Activated naive CD4-positive, alpha-beta T cell treated with anti-CD3 and anti-CD28 coated beads for 36 hours (primary cell): ENCODE measurements at places on chromosomes 11 and 22. TPM values are rescaled to one million over a fixed set of nuclear protein-coding genes. Genes with fewer than 3 reads are reported as not detected.

GRCh38 chr22:23180301-23180892 is at the start of gene BCR:
Gene BCR (plus strand): TSS chr22:23180509. CDS start chr22:23180961, 452 bp downstream.
- peaks cover 55% of the 10 kb centered on the region for H3K4me1 ChIP-seq
- DNase-seq, result peak; percentile 65
- peak within 1 kb of the TSS; percentile 92 for H3K27ac ChIP-seq
- peaks cover 23% of the 10 kb centered on the region for H3K36me3 ChIP-seq

DNA sequence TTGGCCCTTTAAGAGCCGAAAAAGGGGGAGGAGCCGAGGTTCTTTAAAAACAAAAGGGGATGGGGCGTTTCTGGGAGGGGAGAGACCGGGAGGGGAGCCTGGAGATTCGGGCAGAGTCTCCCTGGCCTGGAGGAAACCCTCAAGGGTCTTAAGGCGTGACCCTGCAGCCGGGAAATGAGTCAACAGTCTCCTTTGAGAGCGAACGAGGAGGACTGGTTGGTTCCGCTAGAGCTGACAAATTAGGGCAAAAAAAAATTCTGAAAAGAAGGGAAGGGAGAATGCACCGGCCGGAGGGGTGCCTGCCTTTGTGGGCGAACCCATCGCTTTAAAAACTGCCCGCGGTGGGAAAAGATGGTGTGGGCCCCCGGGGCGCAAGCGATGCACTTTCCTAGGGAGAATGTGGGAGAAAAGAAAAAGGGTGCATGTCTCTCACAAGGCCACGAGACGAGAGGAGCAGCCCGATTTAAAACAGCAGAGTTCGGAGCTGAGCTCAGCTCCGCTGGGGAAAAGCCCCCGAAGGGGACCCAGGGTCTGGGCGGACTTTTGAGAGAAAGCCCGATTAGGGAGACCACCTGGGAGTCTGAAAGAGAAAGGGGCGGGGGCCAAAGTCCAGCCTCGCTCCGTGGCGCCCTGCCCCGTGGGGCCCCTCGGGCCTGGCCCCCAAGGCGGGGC is 874 bp downstream of the ZFTA start:
- peak overlapping the region; percentile 88 for H3K4me3 ChIP-seq
- H3K36me3 ChIP-seq, result peaks cover 2% of the 10 kb centered on the region
- H3K27me3 ChIP-seq, result peaks cover 12% of the 10 kb centered on the region
- no peak overlapping the region for H3K27ac ChIP-seq

DNA sequence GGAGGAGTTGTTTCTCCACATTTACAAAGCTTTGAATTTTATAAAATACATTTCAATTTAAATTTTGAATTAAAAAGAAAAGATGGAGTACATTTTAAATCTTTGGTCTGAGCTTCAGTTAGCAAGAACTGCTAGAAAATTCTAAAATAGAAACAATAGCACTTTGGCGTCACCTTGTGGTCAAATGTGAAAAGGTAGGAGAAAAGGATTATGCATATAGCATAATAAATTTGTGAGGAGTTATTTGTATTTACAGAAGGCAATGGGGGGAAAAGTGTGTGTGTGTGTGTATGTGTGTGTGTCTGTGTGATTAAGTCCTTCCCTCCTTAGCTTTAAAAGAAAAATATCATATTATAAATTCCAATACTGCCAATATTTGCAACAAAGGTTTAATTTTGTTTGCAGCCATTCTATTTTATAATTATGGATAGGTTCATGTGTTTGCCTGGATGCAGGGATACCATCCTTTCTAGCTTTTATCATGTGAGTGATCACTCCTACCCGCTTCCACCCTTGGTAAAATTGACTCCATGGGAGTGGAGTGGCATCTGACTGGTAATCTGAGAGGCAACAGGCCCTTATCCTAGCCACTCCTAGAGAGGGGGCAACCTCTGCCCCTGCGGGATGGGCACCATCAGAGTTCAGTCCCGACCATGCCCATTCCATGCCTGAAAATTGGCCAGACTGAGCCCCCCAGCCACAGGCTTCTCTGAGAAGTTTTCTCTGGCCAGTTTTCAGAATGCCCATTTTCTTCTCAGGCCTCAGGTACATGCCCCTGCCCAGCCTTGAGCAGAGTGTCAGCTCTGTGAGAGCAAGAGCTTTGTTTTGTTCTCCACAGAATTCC is 13.6 kb upstream of the LGR4 start:
- no peaks in the 10 kb centered on the region for H3K27me3 ChIP-seq
- no peak overlapping the region for H3K4me3 ChIP-seq
- no peaks in the 10 kb centered on the region for H3K4me1 ChIP-seq
- H3K36me3 ChIP-seq, result peaks cover 5% of the 10 kb centered on the region

DNA sequence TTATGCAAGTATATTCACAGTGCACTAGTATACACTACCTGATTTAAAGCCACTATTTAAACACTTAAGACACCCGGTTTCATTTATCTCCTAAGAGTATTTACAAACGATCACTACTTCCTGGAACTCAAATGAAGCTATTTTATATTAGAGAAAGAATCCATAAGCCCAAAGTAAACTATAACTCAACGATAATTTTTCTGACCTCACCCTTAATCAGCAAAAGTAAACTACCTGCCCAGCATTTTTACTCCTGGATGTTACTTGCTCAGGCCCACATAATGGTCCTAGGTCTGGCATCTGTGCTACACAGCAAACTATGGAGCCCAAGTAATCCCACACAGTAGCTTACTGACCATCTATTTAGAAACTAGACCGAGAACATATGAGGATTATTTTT is 33.4 kb downstream of the TSG101 start:
- H3K4me1 ChIP-seq, result no peaks in the 10 kb centered on the region
- DNase-seq, result no peak
- no peaks in the 10 kb centered on the region for H3K27me3 ChIP-seq
- peaks cover 28% of the 10 kb centered on the region for H3K36me3 ChIP-seq
- no peak overlapping the region for H3K4me3 ChIP-seq

- peaks cover 1% of the 10 kb centered on the region for H3K36me3 ChIP-seq
- H3K4me1 ChIP-seq, result peaks cover 39% of the 10 kb centered on the region
- DNase-seq, result peak; percentile 41
- H3K27me3 ChIP-seq, result no peaks in the 10 kb centered on the region
- no peak overlapping the region for H3K27ac ChIP-seq
These were observed 375 bp downstream of the SLC25A1 start for GRCh38 chr22:19178065-19178656.

GRCh38 chr22:22933807-22934542 is 46.4 kb downstream of the IGLL5 start:
- no peak for DNase-seq
- no peak overlapping the region for H3K27ac ChIP-seq
- no peaks in the 10 kb centered on the region for H3K27me3 ChIP-seq
- H3K36me3 ChIP-seq, result no peaks in the 10 kb centered on the region
- peaks cover 8% of the 10 kb centered on the region for H3K4me1 ChIP-seq

DNA sequence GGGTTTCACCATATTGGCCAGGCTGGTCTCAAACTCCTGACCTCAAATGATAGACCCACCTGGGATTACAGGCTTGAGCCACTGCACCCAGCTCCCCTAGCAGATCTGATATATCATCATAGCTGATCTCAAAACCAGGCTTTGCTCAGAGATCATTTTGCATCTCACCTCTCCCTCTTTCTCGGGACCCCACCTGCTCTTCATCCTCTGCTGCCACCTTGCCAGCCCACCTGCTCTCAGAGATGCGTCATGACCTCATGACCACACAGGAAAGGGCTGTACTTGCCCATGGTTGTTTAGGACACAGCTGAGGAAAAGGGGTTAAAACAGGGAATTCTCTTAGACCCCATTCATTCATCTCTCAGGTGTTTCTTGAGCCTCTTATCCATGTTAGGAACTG is 27.4 kb downstream of the POU2F3 start:
- no peak overlapping the region for H3K27ac ChIP-seq
- H3K4me3 ChIP-seq, result no peak overlapping the region
- no peaks in the 10 kb centered on the region for H3K36me3 ChIP-seq
- peaks cover 35% of the 10 kb centered on the region for H3K27me3 ChIP-seq

GRCh38 chr11:1269957-1270356 is 39.5 kb downstream of the TOLLIP start:
- H3K4me3 ChIP-seq, result no peak overlapping the region
- H3K4me1 ChIP-seq, result no peaks in the 10 kb centered on the region
- no peaks in the 10 kb centered on the region for H3K27me3 ChIP-seq
- no peak overlapping the region for H3K27ac ChIP-seq

DNA sequence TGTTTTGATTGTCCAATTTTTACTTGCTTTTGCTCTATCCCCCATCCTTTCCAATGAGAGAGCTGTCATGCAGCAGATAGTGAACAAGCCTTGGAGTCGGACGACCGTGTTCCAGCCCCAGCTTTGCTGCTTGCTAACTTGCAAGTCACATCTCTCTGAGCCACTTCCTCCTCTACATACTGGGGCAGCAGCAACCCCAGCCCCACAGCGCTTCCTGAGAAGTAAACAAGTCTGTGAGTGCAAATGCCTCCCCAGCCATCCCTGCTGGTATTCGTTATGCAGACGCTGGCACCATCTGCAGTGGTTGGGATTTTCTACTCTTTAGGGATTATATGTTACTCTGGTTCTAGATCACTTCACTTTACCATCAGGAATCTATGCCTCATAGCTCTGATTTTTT is 35.0 kb downstream of the TPBGL start:
- no peaks in the 10 kb centered on the region for H3K27me3 ChIP-seq
- H3K4me3 ChIP-seq, result peak overlapping the region; percentile 37
- peaks cover 59% of the 10 kb centered on the region for H3K4me1 ChIP-seq
- peak overlapping the region; percentile 95 for H3K27ac ChIP-seq
- peak; percentile 82 for DNase-seq

GRCh38 chr11:116503216-116504160 is 269.3 kb downstream of the BUD13 start:
- DNase-seq, result no peak
- H3K27me3 ChIP-seq, result peaks cover 46% of the 10 kb centered on the region
- H3K36me3 ChIP-seq, result no peaks in the 10 kb centered on the region
- no peak overlapping the region for H3K4me3 ChIP-seq

DNA sequence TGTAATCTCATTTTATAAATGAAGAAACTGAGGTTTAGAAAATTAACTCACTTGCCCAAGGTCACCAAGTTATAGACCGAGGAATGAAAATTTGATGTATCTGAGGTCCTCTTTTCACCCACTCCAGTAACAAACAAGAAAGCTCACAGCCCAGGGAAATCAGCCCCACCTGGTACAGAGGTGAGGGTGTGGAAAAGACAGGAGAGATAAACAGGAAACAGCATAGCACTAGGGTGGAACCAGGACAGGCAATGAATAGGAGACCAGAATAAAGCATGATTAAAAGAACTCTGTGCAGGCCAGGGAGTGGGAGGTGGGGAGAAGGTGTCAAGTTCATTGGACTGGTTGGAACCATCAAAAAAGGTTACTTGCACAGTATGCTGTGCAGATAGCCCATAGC is 46.2 kb upstream of the SMCO4 start:
- no peak for DNase-seq
- no peak overlapping the region for H3K4me3 ChIP-seq
- no peak overlapping the region for H3K27ac ChIP-seq
- H3K36me3 ChIP-seq, result no peaks in the 10 kb centered on the region
- H3K27me3 ChIP-seq, result no peaks in the 10 kb centered on the region

DNA sequence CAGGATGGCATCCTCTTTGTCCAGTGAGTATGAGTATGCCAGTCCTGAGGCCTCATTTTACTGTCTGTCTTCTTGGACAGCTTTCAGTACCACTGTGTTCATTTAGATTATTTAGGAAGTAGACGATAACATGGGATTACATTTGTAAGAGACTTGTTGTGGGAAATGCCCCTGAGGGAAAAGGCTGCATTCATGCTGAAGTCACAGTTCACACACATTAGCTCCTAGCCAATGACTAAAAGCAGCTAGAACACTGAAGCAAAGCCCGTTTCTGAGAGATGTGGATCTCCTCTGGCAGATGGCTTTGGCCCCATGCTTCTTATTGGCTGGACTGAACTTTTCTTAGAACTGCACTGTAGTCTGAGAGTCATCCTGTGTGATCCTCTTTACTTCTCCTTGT is 242.4 kb downstream of the FAM76B start:
- no peaks in the 10 kb centered on the region for H3K27me3 ChIP-seq
- no peak overlapping the region for H3K27ac ChIP-seq
- peaks cover 34% of the 10 kb centered on the region for H3K4me1 ChIP-seq
- no peak for DNase-seq
- H3K36me3 ChIP-seq, result no peaks in the 10 kb centered on the region

- no peak for DNase-seq
- H3K27ac ChIP-seq, result no peak overlapping the region
- no peaks in the 10 kb centered on the region for H3K36me3 ChIP-seq
- H3K4me3 ChIP-seq, result no peak overlapping the region
- H3K4me1 ChIP-seq, result no peaks in the 10 kb centered on the region
These were observed 816.9 kb upstream of the CCDC90B start for GRCh38 chr11:84103096-84103495.

GRCh38 chr11:70326365-70326811 is 55.9 kb downstream of the PPFIA1 start:
- no peaks in the 10 kb centered on the region for H3K27me3 ChIP-seq
- no peak overlapping the region for H3K27ac ChIP-seq
- H3K4me1 ChIP-seq, result no peaks in the 10 kb centered on the region
- H3K36me3 ChIP-seq, result peaks cover 26% of the 10 kb centered on the region
- no peak overlapping the region for H3K4me3 ChIP-seq
- DNase-seq, result no peak

- peaks cover 70% of the 10 kb centered on the region for H3K4me1 ChIP-seq
- no peak overlapping the region for H3K4me3 ChIP-seq
- H3K27me3 ChIP-seq, result no peaks in the 10 kb centered on the region
- no peak for DNase-seq
- no peaks in the 10 kb centered on the region for H3K36me3 ChIP-seq
- no peak overlapping the region for H3K27ac ChIP-seq
These were observed 100.6 kb downstream of the CD44 start for GRCh38 chr11:35239471-35240075.

GRCh38 chr22:30192427-30192826 is 54.1 kb downstream of the LIF start:
- H3K27ac ChIP-seq, result peak overlapping the region; percentile 37
- H3K4me3 ChIP-seq, result no peak overlapping the region
- peaks cover 82% of the 10 kb centered on the region for H3K4me1 ChIP-seq

- no peak overlapping the region for H3K4me3 ChIP-seq
- DNase-seq, result no peak
- no peak overlapping the region for H3K27ac ChIP-seq
These were observed 139.5 kb downstream of the CTTN start for GRCh38 chr11:70537576-70538571.

The MRPL49 gene
- total RNA-seq, result 49.3 TPM

The C11orf87 gene
- not detected for total RNA-seq

The UBQLNL gene
- 0.26 TPM for total RNA-seq

The OVCH2 gene
- not detected for total RNA-seq

The NAALAD2 gene
- not detected for total RNA-seq

The SMIM35 gene
- total RNA-seq, result not detected

The OR8G1 gene
- not detected for total RNA-seq

The POU2AF3 gene
- not detected for total RNA-seq

The PARVA gene
- total RNA-seq, result 0.38 TPM
